ENCODE measurements at places on chromosomes 6 and 20.

- no peak for DNase-seq
Measured at GRCh38 chr6:45185403-45186251, 142.5 kb upstream of the RUNX2 start.

GRCh38 chr6:13943943-13944342 is 19.2 kb downstream of the RNF182 start:
- no peak for DNase-seq

DNA sequence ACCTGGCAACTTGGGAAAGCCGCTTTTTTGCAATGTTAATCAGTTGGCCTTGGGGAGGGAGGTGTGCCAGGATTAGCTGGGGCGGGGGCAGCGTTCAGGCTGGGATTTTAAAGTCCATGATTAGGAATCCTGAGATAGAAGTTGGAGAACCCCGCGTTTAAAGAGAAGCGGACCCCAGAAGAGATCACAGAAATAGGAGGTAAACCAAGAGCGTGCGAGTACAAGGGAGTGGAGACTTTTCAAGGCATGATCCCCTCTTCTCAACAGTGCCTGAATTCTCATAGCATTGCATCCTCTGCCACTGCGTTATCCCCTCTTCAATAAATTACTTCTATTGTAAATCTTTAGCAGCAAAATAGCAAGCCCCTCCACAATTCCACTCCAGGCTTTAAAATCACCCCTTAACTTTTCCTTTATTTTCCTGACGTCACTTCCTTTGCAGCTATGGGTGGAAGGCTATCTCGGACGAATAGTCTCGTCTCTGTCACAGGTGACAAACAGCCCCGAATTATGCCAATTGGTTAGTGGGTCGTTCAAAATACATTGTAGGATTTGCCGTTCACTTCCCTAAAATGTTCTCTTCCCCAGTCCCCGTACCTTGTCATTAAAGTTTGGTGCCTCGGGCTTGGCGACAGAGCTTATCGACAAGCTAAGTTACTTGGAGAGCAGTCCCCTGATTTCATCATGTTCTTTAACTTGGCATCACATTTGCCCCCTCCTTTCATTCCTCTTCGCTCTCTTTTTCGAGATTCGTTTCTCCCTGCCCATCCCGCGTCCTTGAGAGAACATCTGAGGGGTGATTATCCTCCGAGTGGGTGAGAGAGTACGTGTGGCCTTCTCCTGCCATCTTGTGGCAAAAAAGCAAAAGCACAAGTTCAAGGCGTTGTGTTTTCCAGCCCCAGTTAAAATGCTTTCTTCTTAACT is 17.1 kb downstream of the OR2B2 start:
- no peak for DNase-seq

- no peak for DNase-seq
Measured at GRCh38 chr6:110560239-110561007, 84.0 kb upstream of the SLC22A16 start.

GRCh38 chr6:141677598-141678211 is 455.0 kb upstream of the GJE1 start:
- DNase-seq, result no peak

DNA sequence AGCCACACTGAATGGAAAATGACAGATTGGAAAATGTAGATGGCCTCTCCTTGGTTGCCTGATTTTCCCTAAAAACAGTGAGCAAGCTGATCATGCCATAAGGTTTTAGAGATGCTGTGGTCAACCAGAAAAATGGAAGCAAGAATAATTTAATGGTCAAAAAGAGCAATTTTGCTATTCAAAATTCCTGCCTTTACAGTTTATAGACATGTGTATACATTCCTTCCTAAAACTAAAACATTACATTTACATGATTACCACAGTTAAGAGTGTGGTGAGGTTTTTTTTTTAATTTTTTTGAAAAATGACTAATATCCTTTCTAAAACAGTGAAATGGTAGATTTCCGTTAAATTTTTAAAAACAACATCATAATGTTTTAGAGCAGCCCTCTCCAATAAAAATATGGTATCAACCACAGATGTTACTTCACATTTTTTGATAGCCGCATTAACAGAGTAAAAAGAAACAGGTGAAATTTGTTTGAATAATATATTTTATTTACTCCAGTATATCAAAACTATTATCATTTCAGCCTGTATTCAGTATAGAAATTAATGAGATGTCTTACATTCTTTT is 407.0 kb upstream of the SOX4 start:
- DNase-seq, result no peak

DNA sequence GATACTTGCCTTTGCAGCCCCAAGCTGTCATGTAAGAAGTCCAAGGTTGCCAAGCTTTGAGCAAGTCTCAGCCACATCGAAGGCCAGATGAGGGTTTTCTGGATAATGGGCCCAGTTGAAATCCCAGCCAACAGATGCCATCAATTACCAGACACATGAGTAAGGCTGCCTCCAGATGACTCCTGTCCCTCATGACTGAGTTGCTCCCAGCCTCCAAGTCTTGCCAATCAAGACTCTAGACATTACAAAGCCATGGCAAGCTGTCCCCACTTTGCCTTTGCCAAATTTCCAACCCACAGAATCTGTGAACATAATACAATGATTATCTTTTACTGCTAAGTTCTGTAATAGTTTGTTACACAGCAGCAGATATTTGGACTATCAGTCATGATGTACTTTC is 76.8 kb upstream of the ARMC2 start:
- DNase-seq, result no peak

GRCh38 chr6:157937916-157938315 is 43.7 kb upstream of the SYNJ2 start:
- no peak for DNase-seq

DNA sequence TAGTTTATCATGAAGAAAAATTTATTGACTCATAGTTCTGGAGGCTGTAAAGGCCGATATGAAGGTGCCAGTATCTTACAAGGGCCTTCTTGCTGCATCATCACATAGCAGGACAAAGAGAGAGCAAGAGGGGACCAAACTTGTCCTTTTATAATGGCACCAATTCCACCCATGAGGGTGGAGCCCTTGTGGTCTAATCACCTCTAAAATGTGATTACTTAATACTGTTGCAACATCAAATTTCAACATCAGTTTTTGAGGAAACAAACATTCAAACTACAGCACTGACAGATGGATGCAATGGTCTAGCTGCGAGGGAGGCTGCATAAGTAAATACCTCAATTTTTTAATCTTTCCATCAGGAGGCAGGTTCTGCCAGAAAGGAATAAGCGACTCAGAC is 76.7 kb upstream of the LAMA2 start:
- DNase-seq, result no peak

DNA sequence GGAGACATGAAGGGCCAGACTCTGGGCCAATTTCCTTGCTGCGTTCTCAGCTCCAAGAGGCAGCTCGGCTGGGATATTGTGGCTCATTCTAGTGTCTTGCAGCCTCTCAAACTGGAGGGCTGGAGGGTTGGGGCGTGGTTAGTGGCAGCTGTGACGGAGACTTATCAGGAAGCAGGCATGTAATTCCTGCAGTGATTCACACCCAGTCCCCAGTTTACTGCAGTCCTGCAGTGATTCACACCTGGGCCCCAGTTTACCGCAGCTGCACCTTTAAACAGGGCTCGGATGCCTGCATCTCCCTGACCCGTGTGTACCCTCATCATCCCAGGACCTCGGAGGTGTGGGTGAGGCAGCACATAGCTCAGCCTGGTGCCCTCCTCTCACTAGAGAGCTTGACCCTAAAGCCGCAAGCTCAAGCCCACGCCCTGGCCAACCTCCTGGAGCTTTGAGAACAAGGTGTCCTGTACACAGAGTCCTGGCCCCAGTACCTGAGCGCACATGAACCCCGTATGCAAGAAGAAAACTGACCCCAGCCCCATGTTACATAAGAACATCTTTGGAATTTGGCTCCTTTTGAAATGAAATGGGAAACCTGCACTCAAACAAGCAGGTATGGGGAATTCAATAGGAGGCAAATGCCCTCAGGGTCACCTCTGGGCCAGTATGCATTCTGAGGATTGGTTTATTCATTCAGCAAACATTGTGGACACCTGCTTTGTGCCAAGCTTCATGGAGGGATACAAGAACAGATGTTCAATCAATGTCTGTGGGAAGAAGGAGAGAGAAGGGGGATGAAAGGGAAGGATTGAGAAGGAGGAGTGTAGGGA is 55.3 kb upstream of the FAM83D start:
- DNase-seq, result no peak

- DNase-seq, result no peak
Measured at GRCh38 chr20:40160097-40160550, 528.9 kb downstream of the MAFB start.

DNA sequence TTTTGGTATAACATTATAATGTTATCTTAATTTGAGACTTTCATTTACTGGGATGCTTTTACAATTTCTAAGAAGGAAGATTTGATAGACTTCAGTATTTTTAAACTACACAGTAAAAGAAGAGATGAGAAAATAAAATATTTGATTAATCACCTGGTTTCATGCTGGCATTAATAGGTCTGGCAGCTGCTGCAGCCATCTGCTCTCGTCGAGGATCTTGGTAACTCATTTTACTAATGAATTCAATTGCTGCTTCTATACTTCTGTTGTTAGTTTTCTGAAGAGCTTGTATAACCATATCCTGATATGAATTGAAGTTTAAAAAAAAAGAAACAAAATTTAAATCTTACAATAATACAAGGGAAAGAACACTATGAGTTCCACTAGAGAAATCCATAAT is 23.0 kb downstream of the LATS1 start:
- no peak for DNase-seq

DNA sequence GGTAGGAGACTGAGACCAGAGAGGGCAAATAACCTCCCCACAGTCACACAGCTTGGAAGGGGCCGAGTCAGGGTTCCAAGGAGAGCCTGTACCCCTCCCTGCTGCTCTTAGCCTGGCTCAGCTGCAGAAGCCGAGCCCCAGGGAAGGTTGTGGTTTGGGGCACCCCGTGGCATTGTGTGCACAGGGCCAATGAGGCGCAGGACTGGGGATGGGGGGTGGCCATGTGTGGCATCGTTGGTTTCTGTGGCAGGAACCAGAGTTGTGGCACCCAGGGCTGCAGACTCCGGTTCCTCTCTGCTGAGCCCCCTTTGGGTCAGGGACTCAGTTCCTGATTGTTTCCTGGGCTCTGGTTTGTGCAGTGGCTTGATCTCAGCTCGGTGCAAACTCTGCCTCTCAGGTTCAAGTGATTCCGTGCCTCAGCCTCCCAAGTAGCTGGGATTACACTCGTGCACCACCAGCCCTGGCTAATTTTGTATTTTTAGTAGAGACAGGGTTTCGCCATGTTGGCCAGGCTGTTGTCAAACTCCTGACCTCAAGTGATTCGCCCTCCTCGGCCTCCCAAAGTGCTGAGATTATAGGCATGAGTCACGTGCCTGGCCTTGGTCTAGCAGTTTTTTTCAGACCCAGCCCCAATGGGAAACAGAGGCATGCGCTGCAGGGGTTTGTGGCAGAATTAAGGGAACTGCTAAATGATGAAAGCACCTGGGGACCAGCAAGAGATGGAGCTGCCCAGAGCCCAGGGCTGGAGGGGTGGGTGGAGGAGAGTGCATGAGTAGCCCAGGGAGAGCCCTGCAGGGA is 221.0 kb upstream of the SULF2 start:
- no peak for DNase-seq

- DNase-seq, result no peak
Measured at GRCh38 chr6:113375950-113376846, 480.9 kb upstream of the MARCKS start.

GRCh38 chr20:23623666-23624323 is 14.0 kb downstream of the CST3 start:
- DNase-seq, result no peak

GRCh38 chr6:134217105-134217797 is 100.7 kb downstream of the SGK1 start:
- no peak for DNase-seq

GRCh38 chr6:28802417-28803336 is 121.1 kb downstream of the TRIM27 start:
- no peak for DNase-seq

DNA sequence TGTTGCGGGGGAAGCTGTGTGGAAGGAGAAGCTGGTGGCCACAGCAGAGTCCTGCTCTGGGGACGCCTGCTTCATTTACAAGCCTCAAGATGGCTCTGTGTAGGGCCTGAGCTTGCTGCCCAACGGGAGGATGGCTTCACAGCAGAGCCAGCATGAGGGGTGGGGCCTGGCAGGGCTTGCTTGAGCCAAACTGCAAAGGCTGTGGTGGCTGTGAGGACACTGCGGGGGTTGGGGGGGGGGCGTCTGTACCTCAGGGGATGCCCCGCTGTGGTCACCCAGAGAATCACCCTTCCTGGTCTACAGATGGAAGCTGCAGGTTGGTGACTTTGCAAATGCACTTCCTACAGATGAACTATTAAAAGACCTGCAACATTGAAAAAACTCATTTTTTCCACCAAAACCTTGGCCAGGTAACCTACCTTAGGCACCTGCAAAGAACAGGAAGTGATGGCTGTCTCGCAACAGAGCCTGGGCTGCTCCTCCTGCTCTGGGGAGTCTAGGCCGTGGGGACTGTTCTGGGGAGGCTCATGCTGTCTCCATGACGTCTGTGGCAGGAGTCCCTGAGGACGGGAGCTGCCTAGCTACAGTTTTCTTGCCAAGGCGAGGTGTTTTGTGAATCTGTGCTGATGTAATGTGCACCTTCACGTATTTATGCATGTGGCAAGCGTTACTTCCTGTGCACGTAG is 7.3 kb downstream of the NPBWR2 start:
- no peak for DNase-seq

GRCh38 chr20:24382743-24383142 is 86.7 kb upstream of the SYNDIG1 start:
- no peak for DNase-seq

- no peak for DNase-seq
Measured at GRCh38 chr6:147546501-147547368, 38.2 kb downstream of the SAMD5 start.

- DNase-seq, result no peak
Measured at GRCh38 chr20:58512808-58513552, 2.2 kb downstream of the APCDD1L start.

- DNase-seq, result peak; percentile 82
Measured at GRCh38 chr20:47677635-47678453, 107.4 kb downstream of the SULF2 start.

- DNase-seq, result no peak
Measured at GRCh38 chr6:125947615-125948014, 9.0 kb upstream of the HINT3 start.

GRCh38 chr6:53359843-53360092 is 11.0 kb upstream of the ELOVL5 start:
- no peak for DNase-seq

- no peak for DNase-seq
Measured at GRCh38 chr6:40671001-40671693, 84.0 kb upstream of the LRFN2 start.

- no peak for DNase-seq
Measured at GRCh38 chr20:5353624-5354496, 37.1 kb upstream of the PROKR2 start.
